ENCODE measurements at places on chromosomes 6 and 20.

GRCh38 chr20:57587989-57588377, 27.1 kb downstream of the PCK1 start:
- DNase-seq = no peak

GRCh38 chr20:57093766-57094165, 172.7 kb downstream of the BMP7 start:
- DNase-seq = no peak

DNA sequence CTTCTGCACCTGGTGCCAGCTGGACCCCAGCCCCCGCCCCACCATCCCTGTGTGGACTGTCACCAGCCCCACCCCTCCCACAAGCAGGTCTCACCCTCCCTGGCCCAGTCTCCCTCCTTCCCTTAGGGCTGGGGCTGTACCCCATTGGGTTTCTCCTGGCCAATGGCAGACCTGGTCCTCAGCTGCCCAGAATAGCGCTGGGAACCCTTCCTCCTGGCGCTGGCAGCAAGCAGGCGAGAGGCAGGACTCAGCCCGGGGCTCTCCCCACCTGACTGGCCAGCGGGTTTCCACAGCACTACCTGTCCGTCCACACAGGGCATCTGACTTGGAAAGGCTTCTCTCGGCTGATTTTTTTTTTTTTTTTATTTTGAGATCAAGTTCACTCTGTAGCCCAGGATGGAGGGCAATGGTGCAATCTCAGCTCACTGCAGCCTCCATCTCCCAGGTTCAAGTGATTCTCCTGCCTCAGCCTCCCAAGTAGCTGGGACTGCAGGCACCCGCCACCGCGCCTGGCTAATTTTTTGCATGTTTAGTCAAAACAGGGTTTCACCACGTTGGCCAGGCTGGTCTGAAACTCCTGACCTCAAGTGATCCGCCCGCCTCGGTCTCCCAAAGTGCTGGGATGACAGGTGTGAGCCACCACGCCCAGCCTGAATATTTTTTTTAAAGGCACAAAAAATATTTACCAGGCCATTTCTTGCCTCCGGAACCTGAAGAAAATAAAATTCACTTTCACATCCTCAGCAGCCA, 21.6 kb upstream of the CHRNA4 start:
- DNase-seq = no peak

GRCh38 chr6:115544765-115545671, 515.7 kb downstream of the FRK start:
- DNase-seq = no peak

- DNase-seq = peak; percentile 11
Observed at GRCh38 chr6:129115471-129115870, 232.5 kb downstream of the LAMA2 start.

Measured in NAMALWA (cell line).